Spleen (tissue), 13 donors: ENCODE measurements at places on chromosomes 12 and 14.

GRCh38 chr12:23767834-23768233, 181.6 kb downstream of the SOX5 start:
- DNase-seq: no peak

DNA sequence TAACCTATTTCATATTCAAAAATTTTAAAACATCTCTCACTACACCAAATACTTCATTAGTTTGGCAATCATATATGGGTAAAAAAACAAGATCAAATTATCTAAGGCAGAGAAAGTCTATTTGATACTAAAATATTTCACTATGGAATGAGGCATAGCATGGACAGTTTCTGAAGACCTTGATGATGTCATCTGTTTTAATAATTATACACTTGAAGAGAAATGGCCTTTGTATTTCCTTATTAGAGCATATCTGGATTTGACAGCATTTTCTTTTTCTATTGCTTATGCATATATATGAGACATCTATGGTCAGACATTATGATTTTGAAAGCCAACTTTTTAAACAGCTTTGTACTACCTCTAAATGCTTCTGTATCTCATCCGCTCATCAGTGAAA, 88.6 kb downstream of the DDHD1 start:
- DNase-seq: no peak

GRCh38 chr14:72646861-72647528, 246.9 kb downstream of the DPF3 start:
- DNase-seq: no peak

DNA sequence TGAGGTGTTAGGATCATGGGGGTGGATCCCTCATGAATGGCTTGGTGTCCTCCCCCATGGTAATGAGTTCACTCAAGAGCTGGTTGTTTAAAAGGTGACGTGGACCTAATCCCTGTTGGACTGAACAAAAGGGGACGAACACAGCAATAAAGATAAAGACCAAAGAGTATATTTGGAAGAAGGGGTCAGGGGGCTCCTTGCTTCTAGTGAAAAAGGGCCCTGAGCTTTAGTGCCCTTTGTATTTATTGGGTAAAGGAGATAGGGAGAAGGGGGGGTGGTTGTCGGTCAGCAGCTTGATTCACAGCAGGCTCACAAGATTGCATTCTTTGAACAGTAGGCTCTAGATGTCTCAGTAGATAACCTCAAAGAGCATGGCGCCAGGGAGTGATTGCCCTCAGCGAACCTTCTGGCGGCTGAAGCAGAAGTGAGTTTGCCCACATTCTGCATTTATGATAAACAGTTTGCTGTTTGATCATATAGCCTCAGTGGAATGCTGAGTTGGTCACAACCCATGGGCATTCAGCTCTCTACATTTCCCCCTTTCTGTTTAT, 25.9 kb upstream of the MAPKAPK5 start:
- DNase-seq: no peak

DNA sequence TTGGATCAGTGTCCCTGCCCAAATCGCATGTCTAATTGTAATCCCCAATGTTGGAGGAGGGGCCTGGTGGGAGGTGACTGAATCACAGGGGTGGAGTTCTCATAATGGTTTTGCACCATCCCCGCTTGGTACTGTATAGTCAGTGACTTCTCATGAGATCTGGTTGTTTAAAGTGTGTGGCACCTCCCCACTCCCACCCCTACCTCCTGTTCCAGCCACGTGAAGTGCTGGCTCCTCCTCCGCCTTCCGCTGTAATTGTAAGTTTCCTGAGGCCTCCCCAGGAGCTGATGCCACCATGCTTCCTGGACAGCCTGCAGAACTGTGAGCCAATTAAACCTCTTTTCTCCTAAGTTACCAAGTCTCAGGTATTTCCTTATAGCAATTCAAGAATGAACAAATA, 67.2 kb downstream of the FERMT2 start:
- no peak for DNase-seq
